ENCODE measurements at places on chromosomes 4 and X. TPM values are rescaled to one million over a fixed set of nuclear protein-coding genes. Genes with fewer than 3 reads are reported as not detected.

The ZCCHC18 gene
- total RNA-seq, result not detected

The TMEM154 gene
- 10.6 TPM for total RNA-seq

DNA sequence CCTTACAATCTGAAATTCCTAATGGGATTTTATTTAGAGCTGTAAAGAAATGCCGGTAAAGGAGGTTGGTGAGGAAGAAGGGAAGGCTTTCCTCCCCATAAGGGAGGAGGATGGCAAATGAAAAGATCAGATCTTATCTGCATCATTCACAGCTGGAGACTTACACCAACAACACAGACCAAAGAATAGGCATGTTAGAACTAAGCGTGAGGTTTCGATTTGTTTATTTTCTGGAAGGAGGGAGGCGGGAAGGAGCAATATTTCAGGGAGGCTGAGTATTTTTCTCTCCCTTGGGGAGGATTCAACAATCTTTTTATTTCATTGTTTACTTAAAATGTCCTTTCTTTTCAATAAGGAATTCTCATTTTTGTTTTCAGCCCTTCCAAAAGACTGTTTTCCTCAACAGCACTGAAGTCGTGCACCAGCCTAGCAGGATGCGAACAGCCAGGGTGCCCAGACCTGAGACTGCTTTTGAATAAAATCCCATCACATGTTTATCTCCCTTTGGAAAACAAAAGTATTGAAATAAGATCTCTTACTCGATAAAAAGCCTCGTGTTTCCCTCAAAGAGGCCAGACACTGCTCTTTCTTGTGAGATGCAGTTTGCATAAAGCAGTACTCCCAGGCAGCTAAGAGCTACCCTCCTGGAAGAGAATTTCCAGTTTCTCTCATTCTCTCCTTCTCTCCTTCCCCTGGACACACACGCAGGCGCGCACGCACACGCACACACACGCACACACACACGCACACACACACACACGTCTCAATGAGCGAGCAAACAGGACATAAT is 236.1 kb downstream of the MGST2 start:
- H3K27me3 ChIP-seq, result no peaks in the 10 kb centered on the region
- H3K4me1 ChIP-seq, result peaks cover 8% of the 10 kb centered on the region
- peak overlapping the region; percentile 73 for H3K27ac ChIP-seq
- H3K36me3 ChIP-seq, result no peaks in the 10 kb centered on the region

GRCh38 chrX:42597481-42597880 is 180.5 kb downstream of the PPP1R2C start:
- no peak overlapping the region for H3K27ac ChIP-seq
- H3K27me3 ChIP-seq, result no peaks in the 10 kb centered on the region
- no peak overlapping the region for H3K4me3 ChIP-seq
- H3K36me3 ChIP-seq, result no peaks in the 10 kb centered on the region

DNA sequence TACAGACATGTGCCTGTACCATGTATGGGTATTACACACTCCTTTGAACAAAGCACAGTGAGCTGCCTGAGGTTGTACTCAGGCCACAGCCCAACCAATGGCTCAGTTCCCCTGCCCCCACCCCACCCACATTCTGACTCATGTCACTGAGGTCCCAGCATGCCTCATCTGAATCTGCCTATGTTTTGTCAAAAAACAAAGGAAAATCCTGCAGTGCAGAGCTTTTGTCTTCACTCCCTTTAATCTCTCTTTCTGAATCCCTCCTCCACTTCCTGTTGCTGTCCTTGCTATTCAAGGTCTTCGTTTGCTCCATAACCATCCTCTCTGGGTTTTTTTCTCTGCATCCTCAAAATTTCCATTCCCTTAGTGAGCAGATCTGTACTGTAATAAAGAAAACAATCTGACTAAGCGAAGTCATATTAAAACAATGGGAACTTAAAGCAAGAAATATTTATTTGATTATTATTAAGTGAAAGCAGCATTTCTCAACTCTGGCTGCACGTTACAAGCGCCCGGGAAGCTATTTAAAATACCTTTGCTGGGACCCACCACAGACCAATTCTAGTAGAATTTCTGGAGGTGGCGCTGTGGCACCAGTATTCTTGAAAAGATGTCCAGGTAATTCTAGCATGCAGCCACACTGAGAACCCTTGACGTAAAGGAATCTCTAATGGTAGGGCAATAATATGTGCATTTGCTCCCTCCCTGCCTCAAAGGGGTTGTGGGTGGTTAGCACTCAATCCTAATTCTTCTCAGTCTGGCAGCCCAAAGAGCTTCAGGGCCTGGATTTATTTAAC is 8.7 kb downstream of the GUCY2F start:
- DNase-seq, result no peak
- no peaks in the 10 kb centered on the region for H3K4me1 ChIP-seq
- no peaks in the 10 kb centered on the region for H3K36me3 ChIP-seq
- H3K27ac ChIP-seq, result no peak overlapping the region
- H3K4me3 ChIP-seq, result no peak overlapping the region

GRCh38 chr4:56139241-56139827 is 190.6 kb downstream of the CEP135 start:
- no peaks in the 10 kb centered on the region for H3K36me3 ChIP-seq
- H3K27ac ChIP-seq, result no peak overlapping the region
- no peak overlapping the region for H3K4me3 ChIP-seq
- no peaks in the 10 kb centered on the region for H3K4me1 ChIP-seq
- DNase-seq, result no peak

DNA sequence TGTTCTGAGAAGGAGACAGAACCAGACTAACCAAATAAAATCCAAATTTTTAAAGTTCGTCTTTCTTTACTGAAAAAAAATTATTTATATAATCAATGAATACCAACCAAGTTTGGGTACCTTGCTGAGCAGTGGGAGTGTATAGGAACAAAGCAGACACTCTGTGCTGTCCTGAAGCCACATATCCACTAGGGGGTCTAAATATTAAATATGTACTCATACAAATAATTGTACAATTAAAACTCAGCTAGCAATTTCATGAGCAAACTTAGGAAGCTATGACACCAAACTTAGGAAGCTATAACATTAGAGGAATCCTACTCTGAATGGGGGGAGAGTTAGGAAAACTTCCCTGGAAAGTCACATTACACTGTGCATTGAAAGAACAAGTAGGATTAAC is 582.0 kb upstream of the EPHA5 start:
- H3K4me3 ChIP-seq, result no peak overlapping the region
- H3K27me3 ChIP-seq, result no peaks in the 10 kb centered on the region
- no peaks in the 10 kb centered on the region for H3K36me3 ChIP-seq
- no peaks in the 10 kb centered on the region for H3K4me1 ChIP-seq

All from upper lobe of left lung (tissue), 6 donors.